ENCODE measurements at places on chromosomes 4 and X.

- DNase-seq = no peak
Measured at GRCh38 chrX:45954026-45954425, 591.2 kb downstream of the ZNF674 start.

GRCh38 chr4:72109959-72110497 is 78.2 kb downstream of the NPFFR2 start:
- no peak for DNase-seq

GRCh38 chr4:1910643-1911042 is 39.5 kb downstream of the NSD2 start:
- DNase-seq = peak; percentile 26

DNA sequence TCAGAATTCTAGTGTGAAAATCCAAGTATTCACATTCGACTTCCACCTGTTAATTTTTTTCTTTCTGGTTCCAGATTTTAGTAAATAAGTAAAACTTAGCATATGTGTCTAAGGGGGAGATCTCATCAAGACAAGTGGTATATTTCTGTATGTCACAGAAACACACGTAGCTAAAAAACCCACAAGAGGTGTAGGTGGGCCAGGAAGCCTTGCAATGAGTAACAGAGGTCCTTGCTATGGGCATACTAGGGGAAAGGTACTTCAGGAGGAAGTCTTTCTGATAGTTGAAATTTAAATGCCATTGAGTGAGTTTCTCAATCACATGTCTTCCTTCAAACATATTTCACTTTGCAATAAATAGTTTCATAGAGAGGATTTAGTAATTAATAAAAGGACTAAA is 315.8 kb downstream of the MID1IP1 start:
- no peak for DNase-seq
